ENCODE measurements at places on chromosomes 16 and 17. TPM values are rescaled to one million over a fixed set of nuclear protein-coding genes. Genes with fewer than 3 reads are reported as not detected.

- DNase-seq, result no peak
- no peak overlapping the region for H3K4me3 ChIP-seq
- no peak overlapping the region for H3K27ac ChIP-seq
- no peaks in the 10 kb centered on the region for H3K36me3 ChIP-seq
- H3K4me1 ChIP-seq, result no peaks in the 10 kb centered on the region
Measured at GRCh38 chr17:72296456-72296855, 175.6 kb downstream of the SOX9 start.

GRCh38 chr17:57707892-57708291 is 37.2 kb downstream of the CCDC182 start:
- DNase-seq, result peak; percentile 88
- H3K36me3 ChIP-seq, result no peaks in the 10 kb centered on the region
- H3K27ac ChIP-seq, result peak overlapping the region; percentile 84
- no peak overlapping the region for H3K4me3 ChIP-seq
- peaks cover 3% of the 10 kb centered on the region for H3K4me1 ChIP-seq
- H3K27me3 ChIP-seq, result peaks cover 7% of the 10 kb centered on the region

DNA sequence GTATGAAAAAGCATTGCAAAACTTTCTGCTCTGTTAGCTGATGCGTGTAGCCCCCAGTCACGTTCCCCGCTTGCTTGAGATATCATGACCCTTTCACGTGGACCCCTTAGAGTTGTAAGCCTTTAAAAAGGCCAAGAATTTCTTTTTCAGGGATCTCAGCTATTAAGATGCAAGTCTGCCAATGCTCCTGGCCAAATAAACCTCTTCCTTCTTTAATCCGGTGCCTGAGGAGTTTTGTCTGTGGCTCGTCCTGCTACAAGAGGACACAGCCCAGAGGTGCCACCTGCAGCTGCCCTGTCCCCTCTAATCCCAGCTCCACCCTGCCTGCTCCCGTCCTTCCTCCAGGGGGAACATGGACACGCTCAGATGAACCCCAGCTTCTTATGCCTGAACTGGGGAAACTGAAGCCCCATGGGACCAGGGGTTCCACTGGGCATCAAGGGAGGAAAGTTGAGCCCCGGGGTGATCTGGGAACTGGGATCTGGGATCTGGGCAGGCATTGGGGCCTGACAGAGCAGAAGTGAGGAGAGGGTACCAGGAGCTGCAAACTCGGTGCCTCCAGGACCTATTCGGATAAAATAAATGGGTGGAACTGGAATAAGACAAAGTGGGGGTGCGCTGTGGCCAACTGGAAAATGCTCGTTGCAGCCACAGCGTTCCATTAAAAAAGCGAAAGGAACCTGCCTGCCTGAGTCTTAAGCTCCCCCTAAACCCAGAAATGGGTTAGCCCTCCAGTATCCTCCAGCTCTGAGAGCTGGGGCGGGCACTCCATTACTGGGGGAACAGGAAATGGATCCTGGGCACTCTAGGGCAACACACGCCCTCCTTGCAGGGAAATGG is 19.7 kb downstream of the QPRT start:
- H3K27me3 ChIP-seq, result no peaks in the 10 kb centered on the region
- DNase-seq, result peak; percentile 51
- no peaks in the 10 kb centered on the region for H3K4me1 ChIP-seq
- H3K4me3 ChIP-seq, result no peak overlapping the region

The MAP2K6 gene
- 39.0 TPM for total RNA-seq

- no peaks in the 10 kb centered on the region for H3K36me3 ChIP-seq
- H3K4me3 ChIP-seq, result no peak overlapping the region
- no peak overlapping the region for H3K27ac ChIP-seq
- no peaks in the 10 kb centered on the region for H3K4me1 ChIP-seq
- DNase-seq, result no peak
Measured at GRCh38 chr16:48958681-48959080, 323.0 kb downstream of the CBLN1 start.

The KRTAP9-4 gene
- total RNA-seq, result not detected

DNA sequence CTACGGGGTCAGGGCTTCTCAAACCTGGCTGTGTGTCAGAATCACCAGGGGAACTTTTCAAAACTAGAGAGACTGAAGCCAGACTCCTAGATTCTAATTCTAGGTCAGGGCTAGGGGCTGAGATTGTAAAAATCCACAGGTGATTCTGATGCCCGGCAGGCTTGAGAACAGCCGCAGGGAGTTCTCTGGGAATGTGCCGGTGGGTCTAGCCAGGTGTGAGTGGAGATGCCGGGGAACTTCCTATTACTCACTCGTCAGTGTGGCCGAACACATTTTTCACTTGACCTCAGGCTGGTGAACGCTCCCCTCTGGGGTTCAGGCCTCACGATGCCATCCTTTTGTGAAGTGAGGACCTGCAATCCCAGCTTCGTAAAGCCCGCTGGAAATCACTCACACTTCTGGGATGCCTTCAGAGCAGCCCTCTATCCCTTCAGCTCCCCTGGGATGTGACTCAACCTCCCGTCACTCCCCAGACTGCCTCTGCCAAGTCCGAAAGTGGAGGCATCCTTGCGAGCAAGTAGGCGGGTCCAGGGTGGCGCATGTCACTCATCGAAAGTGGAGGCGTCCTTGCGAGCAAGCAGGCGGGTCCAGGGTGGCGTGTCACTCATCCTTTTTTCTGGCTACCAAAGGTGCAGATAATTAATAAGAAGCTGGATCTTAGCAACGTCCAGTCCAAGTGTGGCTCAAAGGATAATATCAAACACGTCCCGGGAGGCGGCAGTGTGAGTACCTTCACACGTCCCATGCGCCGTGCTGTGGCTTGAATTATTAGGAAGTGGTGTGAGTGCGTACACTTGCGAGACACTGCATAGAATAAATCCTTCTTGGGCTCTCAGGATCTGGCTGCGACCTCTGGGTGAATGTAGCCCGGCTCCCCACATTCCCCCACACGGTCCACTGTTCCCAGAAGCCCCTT is 10.9 kb downstream of the STH start:
- H3K4me1 ChIP-seq, result no peaks in the 10 kb centered on the region
- no peaks in the 10 kb centered on the region for H3K36me3 ChIP-seq
- no peak overlapping the region for H3K27ac ChIP-seq

GRCh38 chr17:77505181-77505639 is 364.4 kb downstream of the SEC14L1 start:
- no peaks in the 10 kb centered on the region for H3K27me3 ChIP-seq
- H3K36me3 ChIP-seq, result peaks cover 16% of the 10 kb centered on the region
- no peaks in the 10 kb centered on the region for H3K4me1 ChIP-seq
- H3K27ac ChIP-seq, result no peak overlapping the region

The CLEC3A gene
- not detected for total RNA-seq

The RAD51D gene
- total RNA-seq, result 19.7 TPM

GRCh38 chr17:76644995-76645394 is 1.4 kb upstream of the ST6GALNAC1 start:
- no peak overlapping the region for H3K4me3 ChIP-seq
- H3K36me3 ChIP-seq, result no peaks in the 10 kb centered on the region
- H3K27me3 ChIP-seq, result no peaks in the 10 kb centered on the region
- peaks cover 7% of the 10 kb centered on the region for H3K4me1 ChIP-seq
- no peak for DNase-seq

DNA sequence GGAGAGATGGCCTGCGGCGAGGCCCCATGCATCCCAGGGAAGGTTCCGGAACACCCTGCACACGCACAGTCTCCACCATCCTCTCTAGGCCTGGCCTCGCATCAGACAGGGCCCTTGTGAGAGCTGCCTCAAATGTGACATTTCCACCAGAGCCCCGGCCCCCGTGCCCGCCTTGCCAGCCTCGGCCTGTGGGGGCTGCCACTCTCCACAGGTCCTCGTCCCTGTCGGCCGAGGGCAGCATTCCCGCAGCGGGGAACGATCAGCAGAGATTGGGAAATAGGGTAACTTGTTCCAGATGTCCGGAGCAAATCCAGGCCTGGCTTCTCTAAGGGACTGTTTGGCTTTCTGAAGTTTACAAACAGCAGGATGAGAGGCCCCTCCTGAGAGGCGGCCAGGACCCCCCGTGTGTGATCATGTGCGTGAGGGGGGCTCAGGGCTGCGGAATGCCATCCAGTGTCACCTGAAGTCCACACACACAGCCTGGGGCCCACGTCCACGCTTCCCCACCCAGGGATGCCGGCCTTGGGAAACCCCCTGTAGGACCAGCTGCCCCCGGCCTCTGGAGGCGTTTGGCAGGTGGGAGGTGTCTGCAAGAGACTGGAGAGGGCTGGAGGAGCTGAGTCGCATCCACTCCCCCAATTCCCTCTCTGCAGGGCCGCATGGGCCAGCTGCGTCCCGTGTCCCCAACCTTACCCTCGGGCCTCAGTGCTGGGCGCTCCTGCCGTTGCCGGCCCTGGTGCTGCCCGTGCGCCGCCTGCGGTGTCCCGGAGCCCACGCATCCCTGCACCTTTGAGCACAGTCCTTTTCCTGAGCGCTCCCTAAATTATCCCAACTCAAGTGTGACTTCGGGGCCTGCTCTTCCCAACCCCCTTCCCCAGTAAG is 70.4 kb downstream of the ZDHHC7 start:
- H3K27me3 ChIP-seq, result no peaks in the 10 kb centered on the region
- no peak overlapping the region for H3K27ac ChIP-seq
- H3K4me1 ChIP-seq, result no peaks in the 10 kb centered on the region
- DNase-seq, result no peak
- no peak overlapping the region for H3K4me3 ChIP-seq

GRCh38 chr17:74096456-74096855 is 107.0 kb upstream of the RPL38 start:
- H3K36me3 ChIP-seq, result no peaks in the 10 kb centered on the region
- H3K4me1 ChIP-seq, result no peaks in the 10 kb centered on the region
- no peak overlapping the region for H3K4me3 ChIP-seq
- H3K27me3 ChIP-seq, result no peaks in the 10 kb centered on the region

The RAMP2 gene
- total RNA-seq, result 5.1 TPM

The MRPS23 gene
- total RNA-seq, result 44.5 TPM

GRCh38 chr16:83994087-83994486 is 26.0 kb downstream of the NECAB2 start:
- no peaks in the 10 kb centered on the region for H3K27me3 ChIP-seq
- no peak overlapping the region for H3K27ac ChIP-seq
- H3K4me3 ChIP-seq, result no peak overlapping the region
- no peak for DNase-seq
- no peaks in the 10 kb centered on the region for H3K36me3 ChIP-seq

The NPIPA3 gene
- total RNA-seq, result 7.1 TPM

The TBC1D3B gene
- total RNA-seq, result 13.9 TPM

DNA sequence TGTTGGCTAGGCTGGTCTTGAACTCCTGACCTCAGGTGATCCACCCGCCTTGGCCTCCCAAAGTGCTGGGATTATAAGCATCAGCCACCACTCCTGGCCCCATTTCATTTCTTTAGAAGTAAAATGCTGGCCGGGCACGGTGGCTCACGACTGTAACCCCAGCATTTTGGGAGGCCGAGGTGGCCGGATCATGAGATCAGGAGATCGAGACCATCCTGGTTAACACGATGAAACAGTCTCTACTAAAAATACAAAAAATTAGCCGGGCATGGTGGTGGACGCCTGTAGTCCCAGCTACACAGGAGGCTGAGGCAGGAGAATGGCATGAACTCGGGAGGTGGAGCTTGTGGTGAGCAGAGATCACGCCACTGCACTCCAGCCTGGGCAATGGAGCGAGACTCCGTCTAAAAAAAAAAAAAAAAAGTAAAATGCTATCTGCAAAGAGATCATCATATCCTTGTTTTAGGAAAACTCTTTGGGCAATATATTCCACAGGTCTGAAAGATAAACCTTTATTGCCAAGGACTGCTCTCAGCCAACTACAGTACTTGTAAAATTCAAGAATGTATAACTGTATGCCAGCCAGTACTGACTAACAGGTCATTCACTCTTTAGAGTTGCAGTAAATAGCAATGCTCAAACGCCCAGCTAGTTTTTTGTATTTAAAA is 3.8 kb downstream of the GJC1 start:
- no peak overlapping the region for H3K4me3 ChIP-seq
- no peaks in the 10 kb centered on the region for H3K27me3 ChIP-seq
- no peak overlapping the region for H3K27ac ChIP-seq
- H3K4me1 ChIP-seq, result peaks cover 9% of the 10 kb centered on the region

The ST6GALNAC1 gene
- 0.25 TPM for total RNA-seq

DNA sequence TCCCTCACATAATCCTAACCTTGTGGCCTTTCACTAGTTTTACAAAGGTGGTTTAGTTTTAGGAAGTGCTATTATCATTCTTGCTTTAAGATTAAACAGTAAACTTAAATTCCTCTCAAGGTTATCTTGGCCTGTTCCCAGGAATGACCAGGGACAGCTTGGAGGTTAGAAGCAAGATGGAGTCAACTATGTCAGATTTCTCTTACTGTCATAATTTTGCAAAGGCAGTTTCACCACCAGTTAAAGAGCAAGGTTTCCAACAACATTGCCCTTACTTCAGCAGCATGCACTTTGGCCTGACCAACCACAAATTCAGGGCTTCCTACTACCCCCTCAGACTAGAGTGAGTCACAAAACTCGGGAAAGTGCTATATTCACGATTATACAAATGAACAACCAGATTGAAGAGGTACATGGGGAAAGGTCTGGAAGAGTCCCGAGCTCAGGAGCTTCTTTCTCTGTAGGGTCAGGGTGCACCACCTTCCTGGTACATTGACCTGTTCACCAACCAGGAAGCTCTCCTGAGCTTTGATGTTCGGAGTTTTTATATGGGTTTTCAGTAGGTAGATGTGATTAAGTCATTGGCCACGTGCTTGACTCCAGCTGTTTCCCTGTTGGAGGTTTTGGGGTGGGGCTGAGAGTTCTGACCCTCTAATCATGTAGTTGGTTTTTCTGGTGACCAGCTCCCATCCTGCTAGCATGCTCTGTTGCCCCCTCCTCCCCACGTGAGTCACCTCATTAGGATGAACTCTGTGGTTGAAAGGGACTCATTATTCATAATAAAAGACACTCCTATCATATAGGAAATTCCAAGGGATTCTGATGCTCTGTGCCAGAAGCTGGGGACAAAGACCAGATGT is 19.4 kb downstream of the RHOT1 start:
- H3K36me3 ChIP-seq, result peaks cover 36% of the 10 kb centered on the region
- no peaks in the 10 kb centered on the region for H3K27me3 ChIP-seq
- H3K4me1 ChIP-seq, result no peaks in the 10 kb centered on the region
- H3K4me3 ChIP-seq, result no peak overlapping the region
- H3K27ac ChIP-seq, result no peak overlapping the region

DNA sequence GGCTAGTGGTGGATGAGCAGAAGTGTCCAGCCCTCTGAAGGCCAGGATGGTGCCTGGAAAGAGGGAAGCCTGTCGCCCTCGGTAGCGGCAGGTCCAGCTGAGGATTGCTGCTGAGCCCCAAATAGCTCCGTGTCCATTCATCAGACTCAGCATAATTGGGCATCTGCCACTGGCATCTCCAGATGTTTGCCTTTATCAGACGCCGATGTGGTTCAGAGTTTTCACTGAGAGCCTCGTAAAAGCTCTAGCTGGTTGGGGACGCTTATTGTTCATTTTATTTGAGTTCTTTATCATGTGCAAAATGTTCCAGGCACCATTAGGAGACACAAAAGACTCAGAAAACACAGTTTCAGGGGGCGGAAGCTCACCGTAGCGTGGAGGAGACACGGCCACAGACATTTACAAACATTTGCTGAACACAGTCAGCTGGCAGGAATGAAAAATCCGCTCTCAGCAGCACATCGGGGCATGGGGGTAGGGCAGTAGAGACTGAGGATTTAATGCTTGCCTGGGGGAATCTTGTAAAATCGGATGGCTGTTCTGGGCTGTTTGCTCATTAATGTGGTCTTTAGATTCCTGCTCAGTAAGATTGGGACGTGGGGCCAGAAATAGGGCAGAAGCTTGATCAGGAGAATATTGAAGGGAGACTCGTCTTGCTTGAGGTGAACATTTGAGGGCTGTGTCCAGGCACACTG is 41.7 kb downstream of the SMPD3 start:
- H3K27ac ChIP-seq, result peak overlapping the region; percentile 56
- H3K27me3 ChIP-seq, result no peaks in the 10 kb centered on the region
- no peak for DNase-seq
- peaks cover 6% of the 10 kb centered on the region for H3K4me1 ChIP-seq
- H3K4me3 ChIP-seq, result peak overlapping the region; percentile 33

- H3K4me3 ChIP-seq, result no peak overlapping the region
- H3K27ac ChIP-seq, result no peak overlapping the region
- H3K27me3 ChIP-seq, result peaks cover 3% of the 10 kb centered on the region
- DNase-seq, result no peak
- no peaks in the 10 kb centered on the region for H3K4me1 ChIP-seq
Measured at GRCh38 chr16:5046914-5047313, 13.2 kb upstream of the NAGPA start.

Data from endodermal cell (in vitro differentiated cells).